ENCODE measurements at places on chromosomes 12 and 14.

GRCh38 chr14:21940887-21941856 is 267.6 kb upstream of the OR4E1 start:
- H3K4me1 ChIP-seq = peaks cover 13% of the 10 kb centered on the region
- no peaks in the 10 kb centered on the region for H3K27me3 ChIP-seq
- no peak overlapping the region for H3K27ac ChIP-seq
- no peak overlapping the region for H3K4me3 ChIP-seq
- H3K36me3 ChIP-seq = no peaks in the 10 kb centered on the region
- DNase-seq = peak; percentile 36

DNA sequence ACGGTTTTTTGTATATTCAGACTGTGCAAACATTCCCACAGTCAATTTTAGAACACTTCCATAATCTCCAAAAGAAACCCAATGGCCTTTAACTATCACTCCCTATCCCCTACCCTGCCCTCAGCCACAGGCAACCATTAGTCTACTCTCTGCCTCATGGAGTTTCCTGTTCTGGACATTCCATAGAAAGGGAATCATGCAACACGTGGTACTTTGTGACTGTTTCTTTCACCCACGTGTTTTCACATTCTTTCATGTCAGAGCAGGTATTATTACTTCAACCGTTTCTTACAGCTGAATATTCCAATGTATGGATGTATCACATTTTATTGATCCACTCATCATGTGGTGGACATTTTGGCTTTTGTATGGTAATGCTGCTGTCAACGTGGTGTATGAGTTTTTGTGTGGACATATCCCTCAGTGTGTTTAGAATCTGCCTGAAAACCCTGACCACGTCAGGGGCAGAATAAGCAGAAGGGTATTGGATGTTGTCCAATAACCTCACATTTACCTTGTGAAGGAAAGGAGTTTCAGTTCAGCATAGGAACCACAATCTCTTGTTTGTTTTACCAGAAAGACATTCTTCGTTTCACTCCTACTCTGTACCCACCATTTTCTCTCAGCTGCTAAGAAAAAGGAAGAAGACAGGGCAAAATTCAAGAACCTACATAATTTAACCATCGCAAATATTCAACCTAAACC is 107.5 kb upstream of the DYRK2 start:
- no peaks in the 10 kb centered on the region for H3K27me3 ChIP-seq
- DNase-seq = no peak
- peaks cover 16% of the 10 kb centered on the region for H3K4me1 ChIP-seq
- H3K4me3 ChIP-seq = no peak overlapping the region
- no peak overlapping the region for H3K27ac ChIP-seq

GRCh38 chr12:89949457-89950195 is 241.0 kb upstream of the ATP2B1 start:
- no peaks in the 10 kb centered on the region for H3K36me3 ChIP-seq
- H3K27ac ChIP-seq = no peak overlapping the region
- DNase-seq = no peak
- H3K4me3 ChIP-seq = no peak overlapping the region
- H3K27me3 ChIP-seq = no peaks in the 10 kb centered on the region
- peaks cover 30% of the 10 kb centered on the region for H3K4me1 ChIP-seq

DNA sequence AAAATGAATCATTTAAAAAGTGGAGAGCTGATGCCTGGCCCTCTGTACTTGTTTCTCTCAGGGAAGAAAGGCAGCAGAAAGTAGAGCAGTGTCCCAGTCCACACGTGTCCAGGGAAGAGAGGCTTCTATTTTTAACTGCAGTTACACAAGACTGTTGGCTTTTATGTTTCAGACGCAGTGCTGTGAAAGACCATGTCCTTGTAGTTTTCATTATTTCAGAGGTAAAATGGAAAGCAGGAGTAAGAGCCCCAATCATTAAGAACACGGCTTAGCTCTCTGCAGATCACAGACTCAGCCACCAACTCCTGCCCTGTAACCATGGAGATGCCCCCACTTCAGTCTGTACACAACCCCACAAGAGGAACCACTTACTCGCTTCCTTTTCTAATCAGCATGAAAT is 336.3 kb downstream of the DAD1 start:
- no peak overlapping the region for H3K27ac ChIP-seq
- no peaks in the 10 kb centered on the region for H3K36me3 ChIP-seq
- peaks cover 18% of the 10 kb centered on the region for H3K4me1 ChIP-seq
- no peak overlapping the region for H3K4me3 ChIP-seq

DNA sequence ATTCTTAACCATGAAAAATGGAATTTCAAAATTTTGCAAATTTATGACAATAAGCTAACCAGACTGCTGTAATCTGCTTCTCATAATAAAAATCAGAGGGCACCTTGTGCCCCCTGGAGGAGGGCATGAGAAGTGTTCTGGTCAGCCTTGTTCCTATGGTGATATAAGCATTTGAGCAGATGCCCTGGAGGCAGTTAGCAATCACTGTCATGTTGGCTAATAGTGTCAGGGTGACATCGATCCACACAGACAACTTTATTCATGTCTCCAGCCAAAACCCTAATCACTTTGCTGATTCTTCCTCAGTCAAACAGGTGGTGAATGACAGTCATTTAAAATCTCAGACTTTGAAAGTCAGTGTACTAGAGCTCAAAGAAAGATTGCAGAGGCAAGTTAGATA is 943.0 kb downstream of the GALC start:
- H3K4me1 ChIP-seq = peaks cover 15% of the 10 kb centered on the region
- no peaks in the 10 kb centered on the region for H3K27me3 ChIP-seq
- no peak overlapping the region for H3K27ac ChIP-seq
- DNase-seq = peak; percentile 62
- no peak overlapping the region for H3K4me3 ChIP-seq

DNA sequence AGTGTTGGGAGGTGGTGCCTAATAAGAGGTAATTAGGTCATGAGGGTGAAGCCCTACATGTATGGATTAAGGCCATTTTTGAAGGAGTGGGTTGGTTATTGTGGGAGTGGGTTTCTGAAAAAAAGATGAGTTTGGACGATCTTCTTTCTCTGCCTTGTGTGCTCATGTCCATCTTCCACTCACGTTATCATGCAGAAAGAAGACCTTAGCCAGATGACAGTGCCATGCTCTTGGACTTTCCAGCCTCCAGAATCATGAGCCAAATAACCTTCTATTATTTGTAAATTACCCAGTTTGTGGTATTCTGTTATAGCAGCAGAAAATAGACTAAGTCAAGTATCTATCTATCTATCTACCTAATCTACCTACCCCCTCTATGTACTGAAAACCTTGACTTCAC is 71.9 kb downstream of the SDR9C7 start:
- no peak overlapping the region for H3K27ac ChIP-seq
- no peaks in the 10 kb centered on the region for H3K4me1 ChIP-seq
- peaks cover 37% of the 10 kb centered on the region for H3K27me3 ChIP-seq

DNA sequence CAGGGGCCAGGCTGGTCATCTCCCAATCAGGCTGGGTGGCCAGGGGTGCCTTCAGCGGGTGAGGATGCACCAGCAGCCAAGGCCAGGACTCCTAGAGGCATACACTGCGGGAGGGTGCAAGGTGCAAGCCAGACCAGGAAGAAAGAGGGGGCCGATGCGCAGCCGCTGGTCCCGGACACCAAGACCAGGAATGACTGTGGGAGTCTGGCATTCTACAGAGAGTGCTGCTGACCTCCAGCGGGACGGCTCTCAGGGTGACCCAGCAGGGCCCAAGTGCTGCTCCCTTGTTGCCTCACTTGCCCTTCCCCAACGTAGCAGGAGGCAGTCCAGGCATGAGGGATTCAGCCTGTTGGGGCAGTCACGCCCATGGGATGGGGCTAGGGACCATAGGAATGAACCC is 35.8 kb downstream of the DEGS2 start:
- H3K4me1 ChIP-seq = no peaks in the 10 kb centered on the region
- H3K27ac ChIP-seq = no peak overlapping the region
- H3K36me3 ChIP-seq = no peaks in the 10 kb centered on the region
- no peak for DNase-seq
- H3K4me3 ChIP-seq = no peak overlapping the region

DNA sequence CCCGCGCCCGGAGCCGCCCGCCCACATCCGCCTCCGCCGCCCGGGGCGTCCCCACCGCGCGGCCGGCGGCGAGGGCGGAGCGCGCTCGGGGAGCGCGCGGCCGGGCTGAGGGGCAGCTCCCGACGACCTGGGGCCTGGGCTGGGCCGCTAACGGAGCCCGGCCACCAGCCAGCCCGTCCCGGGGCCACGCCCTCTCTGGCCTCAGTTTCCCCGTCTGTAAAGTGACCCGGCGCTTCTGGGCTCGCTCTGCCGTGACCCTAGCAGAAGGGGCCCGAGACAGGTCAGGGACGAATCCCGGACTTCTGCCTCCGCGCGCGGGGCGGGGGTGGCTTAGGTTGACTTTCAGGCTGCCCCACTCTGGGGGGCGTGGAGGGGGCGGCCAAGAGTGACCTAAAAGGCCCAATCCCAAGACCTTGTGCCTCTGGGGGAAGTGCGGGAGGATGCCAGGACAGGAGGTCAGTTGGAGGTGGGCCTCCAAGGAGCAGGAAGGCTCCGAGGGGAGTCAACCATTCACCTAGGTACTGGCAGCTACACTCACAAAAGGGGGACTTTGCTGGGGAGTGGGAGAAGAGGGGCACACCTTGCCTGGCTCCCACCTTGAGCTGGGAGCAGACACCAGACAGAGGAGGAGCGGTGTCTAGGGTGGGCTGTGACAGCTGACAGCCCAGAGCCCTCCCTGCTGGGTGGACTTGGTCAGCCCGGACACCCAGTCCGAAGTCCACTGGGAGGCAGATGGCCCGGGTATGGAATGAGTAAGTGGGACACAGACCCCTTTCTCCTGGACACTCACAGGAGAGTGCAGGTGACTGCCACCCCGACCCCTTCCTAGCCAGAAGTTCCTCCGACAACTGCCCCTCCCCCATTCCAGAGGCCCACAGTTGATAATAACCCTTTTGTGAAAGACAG is 486 bp upstream of the AKT1 start:
- no peak for DNase-seq
- peak overlapping the region; percentile 64 for H3K4me3 ChIP-seq
- peaks cover 47% of the 10 kb centered on the region for H3K4me1 ChIP-seq
- H3K36me3 ChIP-seq = no peaks in the 10 kb centered on the region

- H3K27ac ChIP-seq = peak overlapping the region; percentile 97
- no peak for DNase-seq
- peaks cover 8% of the 10 kb centered on the region for H3K36me3 ChIP-seq
- H3K27me3 ChIP-seq = no peaks in the 10 kb centered on the region
Measured at GRCh38 chr12:10214136-10214894, 1.6 kb downstream of the GABARAPL1 start.

GRCh38 chr14:75753696-75754095 is 92.7 kb downstream of the TTLL5 start:
- DNase-seq = no peak
- no peaks in the 10 kb centered on the region for H3K27me3 ChIP-seq
- no peaks in the 10 kb centered on the region for H3K4me1 ChIP-seq
- peaks cover 9% of the 10 kb centered on the region for H3K36me3 ChIP-seq
- no peak overlapping the region for H3K27ac ChIP-seq

- DNase-seq = no peak
- no peak overlapping the region for H3K27ac ChIP-seq
- H3K4me1 ChIP-seq = peaks cover 14% of the 10 kb centered on the region
- H3K27me3 ChIP-seq = no peaks in the 10 kb centered on the region
Measured at GRCh38 chr14:78091361-78091760, 78.8 kb upstream of the NRXN3 start.

- H3K4me1 ChIP-seq = peaks cover 17% of the 10 kb centered on the region
- DNase-seq = no peak
- no peak overlapping the region for H3K4me3 ChIP-seq
- H3K36me3 ChIP-seq = no peaks in the 10 kb centered on the region
- H3K27ac ChIP-seq = no peak overlapping the region
Measured at GRCh38 chr12:63305901-63306875, 155.2 kb upstream of the AVPR1A start.

GRCh38 chr12:22474970-22475720 is 69.2 kb downstream of the C2CD5 start:
- no peaks in the 10 kb centered on the region for H3K27me3 ChIP-seq
- H3K4me1 ChIP-seq = no peaks in the 10 kb centered on the region

DNA sequence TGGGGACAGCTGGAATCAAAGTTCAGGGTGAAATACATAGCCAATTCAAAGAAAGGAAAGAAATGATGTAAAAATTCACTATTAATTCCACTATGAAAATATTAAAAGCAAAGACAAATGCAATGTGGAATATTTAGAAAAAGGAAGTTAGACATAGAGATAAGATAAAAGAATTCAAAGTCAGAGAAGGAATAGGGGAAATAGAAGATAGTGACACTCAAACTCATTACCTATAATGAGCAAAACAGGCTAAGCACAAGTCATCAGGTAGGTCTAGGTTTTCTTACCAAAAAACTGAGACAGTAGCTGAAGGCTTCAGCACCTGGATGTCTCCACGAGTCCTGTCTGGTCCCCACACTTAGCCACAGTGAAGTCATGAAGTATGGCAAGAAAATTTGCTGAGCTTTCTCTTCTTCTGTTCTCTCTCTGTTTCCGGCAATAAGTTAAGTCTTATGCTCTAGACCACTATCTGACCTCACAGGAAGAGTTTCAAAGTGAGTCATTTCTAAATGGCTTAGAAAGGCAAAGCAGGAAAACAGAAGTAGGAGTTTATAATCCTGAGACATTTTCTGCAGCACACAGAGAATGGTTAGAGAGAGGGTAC is at the start of gene C3AR1:
Gene C3AR1 (minus strand): TSS at position 369 of the 604 bp plus-strand sequence. CDS start 6,174 bp downstream, outside the sequence.
- H3K36me3 ChIP-seq = no peaks in the 10 kb centered on the region
- H3K27me3 ChIP-seq = no peaks in the 10 kb centered on the region
- no peak for DNase-seq
- no peaks in the 10 kb centered on the region for H3K4me1 ChIP-seq

- H3K36me3 ChIP-seq = peaks cover 2% of the 10 kb centered on the region
- H3K27ac ChIP-seq = no peak overlapping the region
- no peaks in the 10 kb centered on the region for H3K27me3 ChIP-seq
- DNase-seq = no peak
- peaks cover 36% of the 10 kb centered on the region for H3K4me1 ChIP-seq
- H3K4me3 ChIP-seq = no peak overlapping the region
Measured at GRCh38 chr12:123139926-123140675, 10.8 kb downstream of the PITPNM2 start.

- H3K36me3 ChIP-seq = peaks cover 10% of the 10 kb centered on the region
- H3K4me1 ChIP-seq = peaks cover 62% of the 10 kb centered on the region
- peaks cover 26% of the 10 kb centered on the region for H3K27me3 ChIP-seq
- peak overlapping the region; percentile 78 for H3K4me3 ChIP-seq
- DNase-seq = peak; percentile 42
Measured at GRCh38 chr12:30794591-30795409, 40.0 kb upstream of the CAPRIN2 start.

GRCh38 chr12:113936460-113936859 is 29.7 kb downstream of the RBM19 start:
- H3K27ac ChIP-seq = no peak overlapping the region
- H3K4me1 ChIP-seq = peaks cover 8% of the 10 kb centered on the region
- no peak overlapping the region for H3K4me3 ChIP-seq

- peaks cover 46% of the 10 kb centered on the region for H3K4me1 ChIP-seq
- H3K36me3 ChIP-seq = no peaks in the 10 kb centered on the region
- peak overlapping the region; percentile 79 for H3K4me3 ChIP-seq
- H3K27me3 ChIP-seq = peaks cover 93% of the 10 kb centered on the region
Measured at GRCh38 chr12:106583242-106584103, 669 bp downstream of the RFX4 start.

- no peaks in the 10 kb centered on the region for H3K27me3 ChIP-seq
- H3K27ac ChIP-seq = no peak overlapping the region
- no peak for DNase-seq
- H3K4me3 ChIP-seq = no peak overlapping the region
- peaks cover 6% of the 10 kb centered on the region for H3K4me1 ChIP-seq
Measured at GRCh38 chr12:65339161-65339560, 60.7 kb downstream of the MSRB3 start.
